ENCODE measurements at places on chromosomes 4 and X.

GRCh38 chrX:41596596-41596995 lies 92.2 kb upstream of the GPR34 start:
- no peak for DNase-seq

GRCh38 chr4:63348735-63349673 lies 1060.2 kb downstream of the TECRL start:
- DNase-seq, result no peak

- no peak for DNase-seq
Measured at GRCh38 chr4:124590480-124590879, 122.1 kb downstream of the ANKRD50 start.

DNA sequence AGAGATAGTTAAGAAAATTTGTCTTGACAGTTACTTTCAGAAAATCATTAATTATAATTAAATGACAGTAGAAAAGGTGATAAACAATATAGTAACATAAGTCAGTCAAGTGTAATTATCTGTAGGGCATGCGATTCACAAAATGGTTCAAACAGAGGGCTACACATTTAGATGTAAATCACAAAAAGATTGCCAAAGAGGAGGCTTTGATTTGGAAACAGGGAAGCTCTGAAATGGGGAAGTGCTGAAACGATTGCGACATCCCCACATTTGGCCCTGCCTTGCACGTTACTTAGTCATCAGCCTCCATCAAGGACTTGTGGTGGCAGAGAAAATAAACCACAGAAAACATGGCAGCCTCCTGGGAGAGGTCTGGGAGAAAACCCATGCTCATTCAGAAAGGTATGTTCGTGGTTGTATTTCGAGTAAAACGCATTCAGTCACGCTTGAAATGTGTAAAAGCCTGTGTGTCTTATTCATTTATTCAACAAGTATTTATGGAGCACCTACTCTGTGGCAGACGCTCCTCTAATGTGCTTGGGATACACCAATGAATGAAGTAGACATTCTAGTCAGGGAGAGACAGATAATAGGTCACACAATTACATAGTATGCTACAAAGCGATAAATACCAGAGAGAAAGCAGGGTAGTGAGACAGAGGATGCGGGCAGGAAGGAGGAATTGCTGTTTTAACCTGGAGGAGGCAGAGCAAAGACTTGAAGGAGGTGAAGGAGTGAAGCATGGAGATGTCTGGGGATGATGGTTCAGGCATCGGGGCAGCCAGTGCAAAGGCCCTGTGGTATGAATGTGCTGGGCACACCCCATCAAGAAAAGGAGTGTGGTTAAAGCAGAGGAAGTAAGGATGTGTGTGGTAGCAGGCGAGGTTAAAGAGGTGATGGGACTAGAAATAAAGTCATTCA lies 7.8 kb downstream of the RBM47 start:
- no peak for DNase-seq

DNA sequence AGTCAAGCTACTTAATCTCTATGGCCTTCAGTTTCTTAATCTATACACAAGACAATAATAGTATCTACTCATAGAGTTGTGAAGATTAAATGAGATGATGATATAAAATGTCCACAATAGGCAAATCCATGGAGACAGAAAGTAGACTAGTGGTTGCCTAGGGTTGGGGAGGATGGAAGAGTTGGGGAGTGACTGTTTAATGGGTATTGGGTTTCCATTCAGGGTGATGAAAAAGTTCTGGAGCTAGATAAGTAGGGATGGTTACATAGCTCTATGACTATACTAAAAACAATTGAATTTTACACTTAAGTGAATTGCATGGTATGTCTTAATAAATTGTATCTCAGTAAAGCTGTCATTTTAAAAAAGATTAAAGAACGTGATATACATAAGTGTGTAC lies 35.7 kb downstream of the BCORL1 start:
- DNase-seq, result no peak

Data from stimulated activated CD8-positive, alpha-beta memory T cell treated with anti-CD3 and anti-CD28 coated beads, Interleukin-4, amount 100 ng/mL, for 1 hour (primary cell).